ENCODE measurements at places on chromosomes 11 and 22.

DNA sequence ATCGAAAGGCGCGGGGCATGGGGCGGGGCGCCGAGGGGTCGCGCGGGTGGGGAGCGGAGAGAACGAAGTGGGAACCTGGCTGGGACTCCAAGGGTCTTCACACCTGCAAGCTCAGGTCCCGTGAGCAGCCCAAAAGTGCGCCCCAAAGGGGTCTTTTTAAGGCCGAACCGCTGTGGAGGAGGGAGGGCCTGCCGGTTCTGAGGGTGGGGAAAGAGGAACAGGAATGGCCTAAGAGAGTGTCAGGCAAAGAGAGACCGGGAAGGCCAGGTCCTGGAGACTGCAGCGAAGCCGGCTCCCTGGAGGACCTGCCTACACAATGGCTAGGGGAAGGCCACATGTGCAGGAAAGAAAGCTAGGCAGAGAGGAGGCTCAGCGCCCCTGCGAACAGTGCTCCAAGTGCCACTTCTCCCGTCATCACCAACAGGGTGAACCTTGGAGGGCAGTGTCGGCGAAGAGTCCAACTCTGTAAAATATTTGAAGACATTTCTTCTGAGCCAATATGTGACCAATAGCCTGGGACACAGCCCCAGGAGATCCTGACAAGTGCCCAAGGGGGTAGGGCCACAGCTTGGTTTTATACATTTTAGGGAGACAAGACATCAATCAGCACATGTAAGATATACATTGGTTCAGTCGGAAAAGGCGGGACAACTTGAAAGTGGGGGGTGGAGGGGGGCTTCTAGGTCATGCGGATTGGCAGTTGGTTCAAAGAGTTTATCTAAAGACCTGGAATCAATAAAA, 710 bp upstream of the DGCR2 start:
- DNase-seq, result no peak

DNA sequence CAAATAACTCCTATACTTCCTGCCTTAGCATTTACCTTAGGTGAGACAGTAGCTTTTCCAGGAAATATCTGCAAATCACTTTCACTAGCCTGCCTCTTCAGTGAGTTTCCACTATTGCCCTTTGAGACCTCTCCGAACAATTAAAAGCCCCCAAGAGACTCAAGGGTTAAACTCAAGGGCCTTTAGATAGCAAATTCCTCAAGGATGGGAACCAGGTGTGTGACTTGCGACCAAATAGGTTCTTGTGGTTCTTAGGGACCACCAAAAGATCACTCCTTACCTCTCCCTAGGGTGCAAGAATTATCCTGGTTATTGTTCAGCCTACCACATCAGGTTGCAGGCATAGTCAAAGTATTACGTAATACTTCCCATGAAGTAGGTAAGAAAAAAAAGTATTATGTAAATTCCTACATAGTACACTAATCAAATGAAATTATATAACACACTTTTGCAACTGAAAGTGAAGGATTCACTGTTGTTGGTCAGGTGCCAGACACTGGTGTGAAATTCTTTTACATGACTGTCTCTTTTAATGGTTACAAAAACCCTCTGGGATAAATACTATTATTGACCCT, 1.4 kb upstream of the RDX start:
- DNase-seq, result no peak

DNA sequence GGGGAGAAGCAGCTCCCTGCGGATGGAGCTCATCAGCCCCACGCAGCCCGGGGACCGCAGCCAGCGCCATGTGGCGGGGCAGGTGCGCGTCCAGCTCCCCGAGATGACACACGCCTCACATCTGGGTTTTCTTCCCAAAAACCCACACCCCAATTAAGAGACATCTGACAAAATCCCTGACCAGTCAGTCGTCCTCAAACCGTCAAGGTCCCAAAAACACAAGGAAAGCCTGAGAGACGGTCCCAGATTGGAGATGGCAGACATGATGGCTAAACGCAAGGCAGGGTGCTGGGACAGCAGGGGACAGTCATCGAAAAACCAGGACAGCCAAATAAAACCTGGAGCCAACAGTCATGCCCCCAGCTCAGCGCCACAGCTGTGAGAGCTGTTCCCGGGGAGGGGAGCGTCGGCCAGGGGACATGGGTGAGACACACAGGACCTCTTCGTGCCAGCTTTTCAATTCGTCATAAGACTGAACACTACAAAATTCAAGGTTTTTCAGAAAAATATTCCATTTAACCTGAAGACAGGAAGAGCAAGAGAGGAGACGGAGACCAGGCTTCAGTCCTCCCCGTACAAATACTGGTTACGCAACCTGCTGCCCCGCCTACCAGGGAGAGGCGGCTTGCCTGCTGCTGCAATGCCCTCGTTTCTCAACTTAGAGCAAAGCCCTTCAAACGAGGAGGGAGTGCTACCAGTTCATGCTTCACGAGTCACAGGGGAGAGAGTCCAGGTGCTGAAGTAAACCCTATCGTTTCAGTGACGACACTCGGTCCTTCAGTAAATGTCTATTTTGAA, 10.5 kb downstream of the TOLLIP start:
- DNase-seq, result no peak

GRCh38 chr11:96329419-96329818, 13.6 kb downstream of the MAML2 start:
- no peak for DNase-seq

- DNase-seq, result no peak
Observed at GRCh38 chr11:129658526-129658867, 157.2 kb upstream of the TMEM45B start.

- no peak for DNase-seq
Observed at GRCh38 chr11:61713906-61714305, 33.7 kb downstream of the DAGLA start.

DNA sequence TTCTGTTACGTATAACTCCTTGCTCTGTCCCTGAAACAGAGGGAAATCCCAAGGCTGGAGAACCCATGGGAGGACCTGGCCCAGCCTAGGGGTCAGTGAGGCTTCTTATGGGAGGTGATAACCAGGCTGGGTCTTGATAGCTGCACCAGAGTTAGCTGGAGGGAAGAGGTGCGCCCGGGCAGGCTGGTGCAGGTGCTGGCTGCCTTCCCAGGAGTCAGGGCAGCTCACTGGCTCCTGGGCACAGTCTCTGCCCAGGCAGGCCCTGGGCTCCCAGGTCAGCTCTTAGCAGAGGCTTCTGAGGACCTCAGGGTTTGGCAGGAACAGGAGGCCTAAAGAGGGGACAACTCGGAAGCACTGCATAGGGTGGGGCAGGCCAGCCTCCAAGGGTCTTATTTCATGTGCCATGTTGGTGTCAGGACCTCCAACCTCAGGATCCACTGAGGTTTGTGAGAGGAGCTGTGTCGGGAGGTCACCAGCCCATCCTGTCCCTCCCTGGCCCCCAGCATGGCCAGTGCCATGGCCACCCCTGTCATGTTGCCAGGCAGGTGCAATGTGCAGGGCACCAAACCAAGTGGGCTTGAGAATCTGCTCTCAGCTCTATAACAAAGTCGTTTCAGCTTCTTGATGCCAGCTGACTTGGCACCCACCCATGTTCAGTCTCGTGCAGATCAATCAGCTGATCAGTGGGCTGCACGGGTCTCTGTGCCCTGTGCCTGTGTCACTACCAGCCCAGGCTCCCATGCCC, 20.5 kb upstream of the CELSR1 start:
- DNase-seq, result no peak

- DNase-seq, result no peak
Observed at GRCh38 chr11:101715281-101715680, 131.5 kb upstream of the TRPC6 start.

DNA sequence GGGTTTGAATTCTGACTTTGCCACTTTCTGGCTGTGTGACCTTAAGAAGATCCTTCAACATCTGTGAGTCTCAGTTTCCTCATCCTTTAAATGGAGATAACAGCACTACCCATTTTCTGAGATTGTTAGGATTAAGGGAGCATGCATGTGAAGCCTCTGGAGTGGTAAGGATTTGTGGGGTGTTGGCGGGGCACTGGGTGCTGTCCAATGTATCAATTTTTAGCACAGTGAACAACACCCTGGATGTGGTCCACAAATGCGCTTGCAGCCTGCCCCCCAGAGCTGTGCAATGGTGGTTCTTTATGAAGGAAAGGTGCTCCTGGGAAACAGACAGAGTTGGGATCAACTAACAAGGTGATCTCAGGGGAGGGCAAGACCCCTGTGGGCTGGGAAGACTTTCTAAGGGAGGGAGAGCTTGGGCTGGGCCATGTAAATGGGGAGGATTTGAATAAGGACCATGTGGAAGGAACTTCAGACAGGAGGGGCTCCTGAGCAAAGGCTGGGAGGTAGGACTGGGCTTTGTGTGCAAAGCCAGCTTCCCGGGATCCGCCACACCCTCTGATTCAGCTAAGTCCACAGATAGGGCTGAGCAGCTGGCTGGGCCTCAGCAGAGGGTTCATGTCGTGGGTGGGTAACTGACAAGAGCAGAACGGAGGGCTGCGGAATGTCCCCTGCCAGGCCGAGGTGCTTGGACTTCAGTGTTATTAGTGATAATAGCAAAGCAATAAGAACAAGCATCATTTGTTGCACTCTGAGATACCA, 22.7 kb upstream of the RASD2 start:
- DNase-seq, result no peak

DNA sequence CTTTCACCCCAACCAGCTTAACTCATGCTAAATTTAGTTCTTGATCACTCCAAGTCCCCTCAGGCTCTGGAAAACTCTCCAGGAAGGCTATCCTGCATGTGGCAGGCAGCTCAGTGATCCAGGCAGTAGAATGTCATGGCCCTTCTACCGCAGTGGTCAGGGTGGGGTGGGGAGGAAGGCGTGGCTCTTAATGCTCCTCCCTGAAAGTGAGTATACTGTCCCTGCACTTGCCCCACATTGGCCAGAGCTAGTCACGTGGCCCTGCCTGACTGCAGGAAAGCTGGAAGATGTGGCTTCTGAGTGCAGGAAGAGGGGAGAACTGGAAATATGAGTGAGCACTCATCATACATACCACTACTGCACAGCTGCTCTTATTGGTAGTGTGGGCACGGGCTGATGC, 102.1 kb downstream of the GRAMD1B start:
- no peak for DNase-seq

GRCh38 chr11:117193130-117194020, 5.8 kb upstream of the TAGLN start:
- DNase-seq, result no peak

- DNase-seq, result no peak
Observed at GRCh38 chr11:124674168-124674517, 439 bp downstream of the SPA17 start.

DNA sequence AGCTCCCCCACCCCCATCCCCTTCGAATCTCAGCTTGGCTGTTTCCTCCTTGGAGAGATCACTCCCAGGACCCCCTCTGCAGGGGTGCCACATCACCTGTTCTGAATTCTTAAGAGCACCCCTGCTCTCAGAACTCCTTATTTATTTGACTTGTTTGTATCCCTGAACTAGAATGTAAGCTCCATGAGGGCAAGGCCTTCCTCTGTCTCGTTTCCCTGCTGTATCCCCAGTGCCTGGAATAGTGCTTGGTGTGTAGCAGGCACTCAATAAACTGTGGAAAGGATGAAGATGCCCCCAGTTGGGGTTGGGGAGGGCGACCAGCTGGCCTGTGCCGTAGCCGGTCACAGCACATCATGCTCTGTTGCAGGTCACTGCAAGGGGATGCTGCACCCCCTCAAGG, 3.6 kb upstream of the MDK start:
- no peak for DNase-seq

GRCh38 chr22:35314161-35314942, 14.7 kb downstream of the TOM1 start:
- no peak for DNase-seq

DNA sequence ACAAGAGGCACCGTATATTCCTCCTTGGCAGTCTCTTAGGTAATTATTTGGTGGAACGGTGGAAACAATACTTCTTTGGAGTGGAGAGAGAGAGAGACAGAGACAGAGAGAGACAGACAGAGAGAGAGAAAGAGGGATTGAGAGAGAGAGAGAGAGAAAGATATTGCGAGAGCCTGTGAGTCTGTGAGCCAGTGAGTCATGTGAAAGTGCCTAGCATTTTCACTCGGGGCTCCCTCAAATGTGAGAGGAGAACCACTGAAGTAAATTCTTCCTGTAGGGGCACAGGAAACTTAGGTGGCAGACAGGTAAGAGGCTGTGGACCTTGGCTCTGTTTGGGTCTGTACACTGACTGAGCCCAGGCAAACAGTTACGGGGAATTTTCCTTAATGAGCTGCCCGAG, 31.6 kb upstream of the SNX19 start:
- no peak for DNase-seq

- DNase-seq, result no peak
Observed at GRCh38 chr22:29641042-29641699, 37.7 kb downstream of the NF2 start.

- DNase-seq, result peak; percentile 94
Observed at GRCh38 chr11:68890490-68891231, 13.0 kb downstream of the MRPL21 start.

DNA sequence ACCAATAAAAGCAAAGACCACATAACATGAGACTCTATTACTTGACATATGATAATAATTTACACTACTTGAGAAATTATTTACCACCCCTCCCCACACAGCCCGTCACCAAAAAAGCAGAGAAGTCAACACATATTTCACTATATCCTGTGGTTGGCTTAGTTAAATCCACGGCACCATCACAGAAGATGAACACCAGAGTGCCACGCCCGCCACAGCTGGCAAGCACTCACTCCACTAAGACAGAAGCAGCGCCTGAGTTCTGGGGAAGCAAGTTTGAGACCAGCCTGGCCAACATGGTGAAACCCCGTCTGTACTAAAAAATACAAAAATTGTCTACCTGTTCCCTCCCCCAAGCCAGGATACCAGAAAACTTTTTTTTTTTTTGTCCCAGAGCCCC, 53.1 kb downstream of the PACSIN2 start:
- DNase-seq, result no peak

DNA sequence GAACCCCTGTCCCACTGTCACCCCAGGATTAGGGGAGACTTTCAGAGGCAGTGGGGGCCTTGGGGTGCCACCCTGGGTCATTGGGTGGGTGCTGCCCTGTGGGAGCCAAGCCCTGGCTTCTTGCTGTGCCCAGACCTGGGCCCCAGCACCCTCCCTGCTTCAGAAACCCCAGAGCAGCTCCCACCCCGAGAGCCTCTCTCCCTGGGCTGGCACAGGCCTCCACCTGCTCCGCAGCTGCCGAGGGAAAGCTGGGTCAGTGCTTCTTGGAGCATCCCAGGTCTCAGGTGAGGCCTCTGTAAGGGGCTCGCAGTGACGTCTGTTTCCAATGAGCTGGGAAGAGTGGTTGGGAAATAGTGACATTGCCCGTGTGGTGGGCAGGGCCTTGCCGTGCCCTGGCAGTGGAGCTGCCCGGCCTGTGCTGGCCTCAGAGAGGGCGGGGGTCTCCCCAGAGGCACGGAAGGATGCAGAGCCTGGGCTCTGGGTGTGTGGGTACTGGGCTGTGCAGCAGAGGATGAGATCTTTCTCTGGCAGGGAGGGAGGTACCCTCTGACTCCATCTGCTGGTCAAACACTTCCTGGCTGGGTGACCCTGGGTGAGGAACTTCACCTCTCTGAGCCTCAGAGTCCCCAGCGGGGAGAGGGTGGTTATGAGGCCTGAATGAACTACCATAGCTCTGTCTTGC, 23.0 kb downstream of the C22orf23 start:
- DNase-seq, result no peak
